ENCODE measurements at places on chromosomes 11 and 22.
A peak's percentile ranks its signal among the peaks of the same experiment; 100 is the strongest.

- no peak for DNase-seq
Measured at GRCh38 chr11:126628790-126629621, 273.5 kb downstream of the ST3GAL4 start.

- no peak for DNase-seq
Measured at GRCh38 chr22:35868938-35869337, 151.3 kb downstream of the APOL5 start.

DNA sequence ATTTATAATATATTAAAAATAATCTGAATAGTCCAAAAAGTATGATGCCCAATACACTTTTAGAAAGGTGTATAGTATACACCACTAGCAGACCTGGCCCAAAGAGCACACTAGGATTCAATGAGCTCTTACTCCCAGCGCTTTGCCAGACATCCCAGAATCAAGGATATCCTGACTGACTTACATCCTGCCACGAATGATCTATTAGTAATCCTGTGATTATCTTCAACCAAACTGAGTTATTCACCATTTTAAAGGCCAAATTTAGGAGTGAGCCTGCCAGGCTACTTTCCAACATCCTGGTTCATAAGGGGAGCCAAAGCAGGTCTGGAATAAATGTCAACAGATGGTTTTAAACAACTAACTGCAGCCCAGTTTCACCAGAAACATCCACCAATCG, 60.8 kb upstream of the FAM181B start:
- no peak for DNase-seq

DNA sequence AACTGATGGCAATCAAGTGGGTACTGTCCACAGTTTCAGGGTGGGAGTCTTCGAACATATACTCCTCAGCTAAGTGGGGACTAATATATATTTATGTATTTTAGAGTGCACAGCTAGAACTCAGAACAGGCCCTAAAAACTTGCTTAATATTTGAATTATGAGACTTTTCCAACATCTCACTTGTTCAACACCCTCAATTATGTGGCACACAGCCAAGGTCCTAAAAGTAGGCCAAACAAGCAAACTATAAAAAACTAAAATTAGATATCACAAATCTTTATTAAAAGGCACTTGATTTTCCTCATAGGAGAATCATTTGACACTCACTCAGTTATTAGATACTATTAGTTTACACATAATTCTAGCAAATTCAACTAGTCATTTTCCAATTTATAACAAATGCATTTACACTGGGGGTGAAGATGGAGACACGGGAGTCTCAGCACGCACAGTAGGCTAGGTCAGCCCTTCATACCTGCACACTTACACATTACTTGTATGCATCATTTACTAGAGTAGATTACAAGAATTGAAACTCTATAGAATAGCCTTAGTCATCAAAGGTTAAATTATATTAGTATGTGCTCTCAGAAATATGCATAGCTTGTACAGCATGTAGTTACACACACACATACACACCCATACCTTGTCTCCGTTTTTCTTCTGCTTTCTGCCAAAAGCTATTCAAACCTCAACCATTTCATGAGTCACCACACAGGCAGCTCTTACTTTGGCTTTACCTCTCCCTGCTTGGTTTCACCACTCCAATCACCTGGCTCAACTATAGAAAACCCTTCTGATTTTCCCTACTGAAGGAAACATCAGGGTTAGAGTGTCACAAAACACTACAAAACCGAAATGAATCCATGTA, 171.5 kb downstream of the SBF2 start:
- no peak for DNase-seq

GRCh38 chr11:62450543-62451240, 31.9 kb downstream of the SCGB1A1 start:
- no peak for DNase-seq

DNA sequence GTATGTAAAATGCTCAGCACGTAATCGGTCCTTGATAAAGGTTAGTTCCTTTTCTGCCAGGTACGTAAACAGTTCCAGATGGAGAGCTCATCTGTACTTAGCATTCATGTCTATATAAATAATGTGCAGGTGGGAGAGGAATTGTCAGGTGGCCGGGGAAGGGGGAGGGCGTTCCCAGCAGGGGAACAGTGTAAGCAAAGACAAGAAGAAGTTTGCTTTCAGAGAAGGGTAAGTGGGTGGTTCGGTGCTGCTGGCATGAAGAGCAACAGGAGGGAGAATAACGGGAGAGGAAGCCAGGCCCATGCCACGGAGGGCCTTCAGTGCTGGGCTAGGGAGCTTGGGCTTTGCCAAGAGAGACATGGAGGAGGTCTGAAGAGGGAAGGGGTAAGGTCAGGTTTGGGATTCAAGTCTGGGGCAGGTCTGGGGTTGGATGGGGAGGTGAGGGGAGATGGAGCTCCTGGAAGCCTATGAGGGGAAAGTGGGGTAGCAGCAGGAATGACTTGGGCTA, 11.4 kb upstream of the WNT11 start:
- no peak for DNase-seq

DNA sequence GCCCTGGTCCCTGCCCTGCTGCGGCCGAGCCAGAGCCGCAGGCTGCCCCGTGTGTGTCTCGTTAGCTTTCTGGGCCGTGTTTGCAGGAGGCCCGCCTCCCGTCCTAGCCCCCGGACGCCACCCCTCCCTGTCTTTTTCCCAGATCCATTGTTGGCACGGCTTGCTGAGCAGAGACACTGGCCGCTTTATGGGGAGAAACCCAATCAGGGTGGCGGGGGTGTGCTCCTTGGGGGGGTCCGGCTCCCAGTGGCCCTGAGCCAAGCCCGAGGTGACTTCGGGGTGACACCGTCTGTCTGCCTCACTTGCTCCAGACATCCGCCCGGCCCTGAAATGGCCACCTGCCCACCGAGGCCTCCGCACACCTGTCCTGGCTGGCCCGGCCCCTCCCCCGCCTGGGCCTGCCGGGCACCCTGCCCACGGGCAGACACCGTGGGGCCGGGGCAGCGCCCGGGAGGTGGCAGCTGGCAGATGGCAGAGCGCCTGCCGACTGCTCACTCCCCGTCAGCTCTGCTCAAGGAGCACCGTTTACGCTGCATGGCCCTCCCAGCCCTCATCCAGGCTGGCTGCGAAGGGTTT, 43.1 kb upstream of the PPARA start:
- no peak for DNase-seq

- peak; percentile 30 for DNase-seq
Measured at GRCh38 chr11:67006029-67006884, 16.7 kb upstream of the SYT12 start.

DNA sequence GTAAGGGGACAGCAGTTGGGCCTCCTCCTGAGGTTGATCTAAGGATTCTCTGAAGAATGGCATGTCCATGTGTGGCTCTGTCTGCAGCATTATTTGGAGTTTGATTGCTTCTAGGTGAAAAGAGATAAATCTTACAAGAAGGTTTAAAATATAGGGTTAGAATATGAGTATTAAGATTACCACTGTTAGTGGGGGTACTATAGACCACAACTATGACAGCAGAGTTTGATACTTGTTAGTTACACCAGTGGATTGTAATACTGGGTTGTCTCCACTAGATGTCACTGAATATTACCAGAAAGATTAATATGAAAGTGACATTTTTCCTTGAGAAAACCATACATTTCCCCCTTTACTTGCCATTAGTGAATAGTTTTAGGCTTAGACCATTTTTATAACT, 47.9 kb downstream of the ZNF280B start:
- no peak for DNase-seq

DNA sequence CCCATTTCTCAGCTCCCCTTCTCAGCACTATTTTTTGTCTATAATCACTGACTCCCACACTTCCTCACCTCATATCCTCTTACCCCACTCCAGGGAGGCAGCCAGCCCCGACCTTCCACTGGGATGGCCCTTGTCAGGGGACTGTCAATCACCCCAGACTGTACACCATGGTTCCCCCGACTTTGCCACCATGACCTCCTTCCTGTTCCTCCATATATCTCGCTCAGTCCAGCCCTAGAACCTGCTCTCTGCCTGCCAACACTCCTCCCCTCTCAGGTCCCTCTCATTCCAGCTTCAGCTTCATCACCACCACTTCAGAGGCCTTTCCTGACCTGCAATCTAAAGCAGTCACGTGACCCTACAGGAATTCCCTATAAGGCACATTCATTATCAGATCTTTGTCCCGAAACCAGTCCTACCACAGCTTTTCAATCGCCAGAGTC, 16.5 kb downstream of the PRPF19 start:
- DNase-seq = no peak

GRCh38 chr11:24240496-24241175, 256.2 kb upstream of the LUZP2 start:
- DNase-seq = no peak

- peak; percentile 67 for DNase-seq
Measured at GRCh38 chr11:135075740-135076139, 663.7 kb upstream of the B3GAT1 start.

- DNase-seq = no peak
Measured at GRCh38 chr11:121106812-121107211, 5.8 kb downstream of the TECTA start.

DNA sequence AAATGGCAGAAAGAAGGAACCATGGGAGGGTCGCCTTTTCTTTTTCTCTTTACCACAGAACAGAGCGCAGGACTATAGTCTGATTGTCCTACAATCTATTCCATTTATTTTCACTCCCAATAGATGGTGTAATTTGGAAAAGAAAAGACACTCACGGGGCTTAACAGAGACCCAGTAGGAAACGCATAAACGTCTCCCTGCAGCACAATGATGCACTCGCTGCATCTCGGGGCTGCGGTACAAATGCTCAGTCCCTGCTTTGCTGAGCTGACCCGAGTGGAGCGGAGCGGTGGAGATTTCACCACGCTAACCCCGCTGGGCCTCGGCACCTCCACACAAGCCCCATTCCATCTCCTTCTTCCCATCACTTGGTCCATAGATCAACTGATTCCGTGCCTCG, 1.5 kb downstream of the FEZ1 start:
- DNase-seq = no peak

DNA sequence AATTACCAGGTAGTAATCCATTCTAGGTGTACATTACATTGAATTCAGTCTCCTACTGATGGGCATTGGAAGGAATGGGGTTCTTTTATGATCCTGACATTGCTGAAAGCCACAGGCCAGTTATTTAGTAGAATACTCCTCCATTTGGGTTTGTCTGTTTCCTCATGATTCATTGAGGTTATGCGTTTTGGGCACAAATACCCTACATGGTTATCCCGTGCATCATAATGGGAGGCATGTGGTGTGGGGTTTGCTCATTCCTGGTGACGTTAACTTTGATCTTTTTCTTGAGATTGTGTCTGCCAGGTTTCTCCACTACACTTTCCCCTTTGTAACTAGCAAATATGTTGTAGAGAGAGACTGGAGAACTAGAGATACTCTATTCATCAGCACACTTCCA, 5.5 kb downstream of the FOLR3 start:
- peak; percentile 18 for DNase-seq

DNA sequence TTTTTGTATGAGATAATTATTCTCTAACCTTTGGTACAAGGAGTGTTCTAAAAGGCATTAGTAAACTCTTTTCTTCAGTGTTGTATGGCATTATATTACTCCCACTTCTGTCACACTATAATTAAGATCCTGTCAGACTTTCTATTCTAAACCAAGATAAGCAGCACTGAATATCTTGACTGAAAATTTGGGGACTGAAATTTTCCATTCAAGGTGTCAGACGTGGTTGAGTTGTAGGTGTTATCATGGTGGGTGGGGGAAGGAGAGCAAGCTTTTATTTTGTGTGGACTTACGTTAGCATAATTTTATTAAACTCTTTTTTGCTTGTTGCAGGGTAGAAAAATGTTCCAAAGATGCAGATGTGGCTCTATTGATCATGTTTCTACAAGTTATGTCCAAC, 22.9 kb downstream of the MUC15 start:
- DNase-seq = no peak

DNA sequence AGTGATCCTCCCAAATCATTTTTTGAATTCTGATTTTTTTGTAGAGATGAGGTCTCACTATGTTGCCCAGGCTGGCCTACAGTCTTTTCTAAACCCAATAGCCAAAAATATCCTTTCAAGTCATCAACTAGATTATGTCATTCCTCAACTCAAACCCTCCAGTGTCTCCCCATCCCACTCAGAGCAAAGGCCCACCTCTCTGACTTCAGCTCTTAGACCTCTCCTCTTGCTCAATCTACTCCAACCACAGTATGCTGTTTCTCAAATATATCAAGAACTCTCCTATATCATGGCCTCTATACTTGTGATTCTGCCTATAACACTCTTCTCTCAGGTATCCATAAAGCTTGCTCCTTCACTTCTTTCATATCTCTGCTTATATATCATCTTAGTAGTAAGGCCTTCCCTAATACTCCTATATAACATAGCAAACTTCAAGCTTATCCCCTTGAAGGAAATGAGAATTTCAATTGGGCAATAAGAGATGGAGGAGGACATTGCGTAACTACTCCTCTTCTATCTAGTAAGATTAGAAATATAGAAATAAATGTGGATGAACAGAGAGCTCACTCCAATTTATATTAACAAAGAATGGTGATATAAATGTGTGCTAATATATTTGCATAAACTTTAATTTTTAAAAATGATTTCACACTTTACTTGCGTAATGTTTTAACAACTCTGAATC, 24.5 kb downstream of the DLG2 start:
- no peak for DNase-seq

- no peak for DNase-seq
Measured at GRCh38 chr11:120908461-120909181, 115.3 kb upstream of the TBCEL start.

GRCh38 chr11:82315093-82315492, 418.6 kb downstream of the FAM181B start:
- DNase-seq = no peak

GRCh38 chr22:47123827-47124442, 361.5 kb downstream of the TBC1D22A start:
- no peak for DNase-seq

- no peak for DNase-seq
Measured at GRCh38 chr11:57626895-57627294, 22.8 kb downstream of the YPEL4 start.

DNA sequence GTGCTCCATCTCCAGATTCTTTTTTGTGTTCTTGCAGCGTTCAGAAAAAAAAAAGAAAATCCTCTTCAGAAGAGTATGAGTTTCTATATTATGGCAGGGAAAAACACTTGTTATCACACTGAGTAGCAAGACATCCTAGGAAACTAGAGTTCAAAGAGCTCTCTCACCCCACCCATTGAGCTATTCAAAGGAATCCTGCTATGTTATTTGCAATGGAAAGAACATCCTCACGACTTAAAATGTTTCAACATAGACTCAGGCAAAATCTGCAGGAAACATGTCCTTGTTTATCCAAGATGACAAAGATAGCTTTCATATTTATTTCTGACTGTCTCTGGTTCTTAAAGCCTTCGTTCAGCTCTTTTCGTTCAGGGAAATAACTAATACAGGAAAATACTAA, 331.6 kb upstream of the ANO5 start:
- DNase-seq = no peak

DNA sequence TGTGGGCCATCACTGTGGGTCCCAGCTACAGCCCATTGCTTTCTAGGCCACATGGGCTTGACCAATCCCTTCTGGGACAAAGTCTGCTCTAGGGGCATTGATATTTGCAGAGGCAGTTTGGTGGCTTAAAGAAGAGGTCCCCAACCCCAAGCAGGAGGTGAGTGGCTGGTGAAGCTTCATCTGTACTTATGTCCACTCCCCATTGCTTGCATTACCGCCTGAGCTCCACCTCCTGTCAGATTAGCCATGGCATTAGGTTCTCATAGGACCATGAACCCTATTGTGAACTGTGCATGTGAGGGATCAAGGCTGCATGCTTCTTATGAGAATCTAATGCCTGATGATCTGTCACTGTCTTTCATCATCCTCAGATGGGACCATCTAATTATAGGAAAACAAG, 54.4 kb upstream of the CADM1 start:
- no peak for DNase-seq

- DNase-seq = no peak
Measured at GRCh38 chr11:15841931-15842740, 514.2 kb downstream of the SOX6 start.

Measured in activated T-cell treated with anti-CD3 and anti-CD28 coated beads for 48 hours (primary cell).